ENCODE measurements at places on chromosomes 7 and 10. TPM values are rescaled to one million over a fixed set of nuclear protein-coding genes. Genes with fewer than 3 reads are reported as not detected.

GRCh38 chr10:46216836-46217751, 69.7 kb upstream of the ANTXRL start:
- no peak for DNase-seq

- no peak for DNase-seq
These were observed 1.9 kb downstream of the SLC29A4 start for GRCh38 chr7:5284304-5285281.

GRCh38 chr7:157686285-157686894, 349.6 kb downstream of the DNAJB6 start:
- DNase-seq = no peak

PIP gene
- total RNA-seq = not detected

STOX1 gene
- 0.21 TPM for total RNA-seq

AIMP2 gene
- 103 TPM for total RNA-seq

DNA sequence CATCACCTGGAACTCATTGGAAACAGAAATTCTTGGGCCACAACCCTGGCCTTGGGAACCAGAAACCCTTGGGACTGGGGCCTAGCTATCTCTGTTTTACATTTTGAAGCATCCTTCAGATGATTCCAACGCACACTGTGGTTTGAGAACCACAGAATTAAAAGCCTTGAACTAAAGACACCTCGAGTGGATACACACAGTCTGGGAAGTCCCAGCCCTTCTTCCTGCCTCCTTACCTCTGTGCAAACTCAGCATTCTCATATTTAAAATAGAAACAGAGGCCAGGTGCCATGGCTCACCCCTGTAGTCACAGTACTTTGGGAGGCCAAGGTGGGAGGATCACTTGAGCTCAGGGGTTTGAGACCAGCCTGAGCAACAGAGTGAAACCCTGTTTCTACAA, 12.9 kb downstream of the NPFFR1 start:
- no peak for DNase-seq

CALHM1 gene
- not detected for total RNA-seq

PON1 gene
- not detected for total RNA-seq

DNA sequence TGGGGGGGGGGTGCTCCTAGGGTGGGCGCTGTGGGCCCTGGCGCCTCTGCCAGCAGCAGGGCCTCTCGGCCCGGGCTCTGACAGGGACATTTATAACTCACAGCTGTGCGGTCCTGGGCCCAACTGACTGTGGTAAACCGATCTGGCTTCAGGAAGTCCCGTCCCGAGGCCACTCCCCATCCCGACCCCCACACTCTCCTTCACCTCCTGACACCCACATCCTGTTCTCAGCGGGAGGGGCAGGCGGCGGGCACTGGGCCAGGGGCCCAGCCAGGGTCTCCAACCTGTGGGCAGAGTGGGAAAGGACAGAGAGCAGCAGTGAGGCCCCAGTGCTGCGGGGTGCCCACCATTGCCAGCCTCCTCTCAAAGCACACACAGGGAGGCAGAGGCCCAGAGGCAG, 69.1 kb downstream of the ZMIZ1 start:
- DNase-seq = no peak

GRCh38 chr7:99002148-99002826, 124.0 kb downstream of the TRRAP start:
- DNase-seq = no peak

DNA sequence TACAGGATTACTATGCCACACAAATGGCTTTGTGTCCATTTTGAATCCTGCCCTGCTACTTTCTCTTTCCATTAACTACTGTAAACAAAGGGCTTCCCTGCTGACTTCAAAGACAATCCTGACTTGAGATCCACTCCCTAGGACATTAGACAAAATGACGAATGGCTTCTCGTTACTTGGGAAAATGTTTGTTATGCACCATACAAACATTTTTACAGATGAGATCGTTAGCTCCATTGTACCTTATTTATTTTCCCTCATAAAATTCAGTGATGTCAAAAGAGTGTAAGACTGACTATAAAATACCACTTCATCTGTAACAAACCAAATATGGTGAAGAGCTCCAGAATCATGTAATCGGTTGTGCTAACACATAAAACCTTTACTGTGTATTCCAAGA, 121.8 kb downstream of the CD36 start:
- no peak for DNase-seq

APBB1IP gene
- total RNA-seq = 0.07 TPM

CREB5 gene
- total RNA-seq = 27.9 TPM

DNA sequence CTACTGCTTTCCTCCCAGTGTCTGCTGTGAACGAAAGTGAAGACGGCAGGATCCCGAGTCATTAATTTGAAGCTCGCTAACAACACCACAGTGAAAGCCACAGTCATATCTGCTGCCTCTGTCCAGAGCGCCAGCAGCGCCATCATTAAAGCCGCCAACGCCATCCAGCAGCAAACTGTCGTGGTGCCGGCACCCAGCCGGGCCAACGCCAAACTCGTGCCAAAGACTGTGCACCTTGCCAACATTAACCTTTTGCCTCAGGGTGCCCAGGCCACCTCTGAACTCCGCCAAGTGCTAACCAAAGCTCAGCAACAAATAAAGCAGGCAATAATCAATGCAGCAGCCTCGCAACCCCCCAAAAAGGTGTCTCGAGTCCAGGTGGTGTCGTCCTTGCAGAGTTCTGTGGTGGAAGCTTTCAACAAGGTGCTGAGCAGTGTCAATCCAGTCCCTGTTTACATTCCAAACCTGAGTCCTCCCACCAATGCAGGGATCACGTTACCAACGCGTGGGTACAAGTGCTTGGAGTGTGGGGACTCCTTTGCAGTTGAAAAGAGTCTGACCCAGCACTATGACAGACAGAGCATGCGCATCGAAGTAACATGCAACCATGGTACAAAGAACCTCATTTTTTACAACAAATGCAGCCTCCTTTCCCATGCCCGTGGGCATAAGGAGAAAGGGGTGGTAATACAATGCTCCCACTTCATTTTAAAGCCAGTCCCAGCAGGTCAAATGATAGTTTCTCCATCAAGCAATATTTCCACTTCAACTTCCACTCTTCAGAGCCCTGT, 94.8 kb upstream of the KCNMA1 start:
- no peak for DNase-seq

CRHR2 gene
- total RNA-seq = not detected

DNA sequence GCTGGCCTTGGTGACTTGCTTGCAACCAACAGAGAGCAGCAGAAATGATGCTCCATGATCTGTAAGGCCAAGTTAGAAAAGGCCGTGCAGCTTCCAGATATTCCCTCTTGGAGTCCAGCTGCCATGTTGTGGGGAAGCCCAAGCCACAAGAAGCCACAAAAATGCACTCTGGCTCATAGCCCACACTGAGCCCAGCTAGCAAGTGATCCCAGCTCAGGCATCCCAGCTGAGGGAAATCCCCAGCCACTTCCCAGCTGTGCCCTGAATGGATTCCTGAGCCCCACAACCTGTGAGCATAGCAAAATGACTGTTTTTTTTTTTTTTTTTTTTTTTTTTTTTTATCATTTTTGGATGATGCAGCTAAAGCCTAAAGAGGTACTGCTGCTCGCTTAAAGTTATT, 11.1 kb upstream of the SDK1 start:
- peak; percentile 52 for DNase-seq

CCDC126 gene
- 18.0 TPM for total RNA-seq

DNA sequence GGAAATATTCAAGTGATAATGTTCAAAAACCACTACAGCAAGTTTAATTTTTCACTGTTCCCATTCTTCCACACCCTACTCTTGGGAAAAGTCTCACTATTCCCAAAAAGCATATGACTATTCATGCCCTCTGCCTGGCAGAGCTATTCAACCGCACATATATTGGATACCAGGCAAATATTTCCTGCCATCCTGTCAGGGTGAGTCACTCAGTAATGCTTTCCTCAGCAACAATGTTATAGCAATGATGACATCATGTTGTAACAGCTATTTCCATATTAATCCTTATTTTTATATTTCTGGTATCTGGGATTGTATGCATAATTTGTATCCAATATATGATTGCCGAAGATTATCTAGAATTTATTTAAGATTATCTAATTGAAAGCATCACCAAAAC, 114.0 kb upstream of the PLXDC2 start:
- no peak for DNase-seq

DNA sequence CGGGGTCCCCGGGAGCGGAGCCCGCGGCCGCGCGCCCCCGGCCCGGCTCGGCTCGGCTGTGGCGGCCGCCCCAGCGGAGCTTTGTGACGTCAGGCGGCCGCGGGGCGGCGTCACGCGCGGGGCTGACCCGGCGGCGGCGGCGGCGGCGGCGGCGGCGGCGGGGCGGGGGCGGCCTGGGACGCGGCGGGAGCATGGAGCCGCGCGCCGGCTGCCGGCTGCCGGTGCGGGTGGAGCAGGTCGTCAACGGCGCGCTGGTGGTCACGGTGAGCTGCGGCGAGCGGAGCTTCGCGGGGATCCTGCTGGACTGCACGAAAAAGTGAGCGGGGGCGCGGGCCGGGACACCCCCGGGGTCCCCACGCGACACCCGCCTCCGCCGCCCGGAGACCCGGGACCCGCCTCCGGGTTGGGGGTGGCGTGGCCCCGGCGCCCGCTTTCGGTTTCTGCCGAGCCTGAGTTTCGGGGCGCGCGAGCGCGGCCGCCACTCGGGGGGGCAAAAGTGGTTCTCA, at the start of gene PWWP2B:
PWWP2B (plus strand) TSS at position 165 of the 506 bp plus-strand sequence; CDS start at position 192, 27 bp downstream.
- no peak for DNase-seq

GDF2 gene
- total RNA-seq = not detected

DNA sequence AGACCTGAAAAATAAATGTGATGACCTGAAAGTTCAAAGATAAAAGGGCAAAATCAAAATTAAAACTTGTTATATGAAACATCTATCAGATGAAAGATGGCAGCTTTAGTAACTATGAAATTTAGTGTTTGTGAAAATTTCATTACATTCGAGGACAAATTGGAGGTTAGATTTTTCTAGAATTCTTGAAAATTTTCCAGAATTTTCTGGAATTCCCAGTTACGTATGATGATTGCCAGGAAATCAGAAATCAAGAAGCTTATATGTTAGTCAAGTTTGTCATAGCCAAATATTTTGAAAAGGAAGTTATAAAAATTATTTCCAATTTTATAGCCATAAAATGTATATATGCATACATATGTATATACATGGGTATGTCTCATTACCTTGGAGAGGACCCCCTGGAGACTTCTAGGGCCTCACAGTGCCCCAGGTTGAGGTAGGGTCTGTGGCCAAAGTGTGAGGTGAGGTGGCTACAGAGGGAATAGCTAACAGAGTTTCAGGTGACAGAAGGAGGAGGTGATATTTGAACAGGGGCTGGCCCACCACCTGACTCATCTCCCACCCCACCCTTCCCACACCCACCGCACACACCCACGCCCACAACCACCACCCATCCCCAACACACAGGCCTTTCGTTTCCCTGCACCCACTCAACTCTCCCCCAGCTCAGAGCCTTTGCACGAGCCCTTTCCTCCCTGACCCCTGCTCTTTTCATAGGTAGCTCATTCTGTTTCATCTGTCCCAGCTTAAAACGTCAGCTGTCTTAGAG, 21.5 kb downstream of the C10orf105 start:
- DNase-seq = no peak

- no peak for DNase-seq
These were observed 65.8 kb downstream of the ENTPD1 start for GRCh38 chr10:95821720-95822119.

- no peak for DNase-seq
These were observed 178.6 kb upstream of the INHBA start for GRCh38 chr7:41881331-41882130.

- no peak for DNase-seq
These were observed 63.5 kb upstream of the ZRANB1 start for GRCh38 chr10:124878457-124878739.

- no peak for DNase-seq
These were observed 37.2 kb upstream of the PCBD1 start for GRCh38 chr10:70925377-70926225.

DNA sequence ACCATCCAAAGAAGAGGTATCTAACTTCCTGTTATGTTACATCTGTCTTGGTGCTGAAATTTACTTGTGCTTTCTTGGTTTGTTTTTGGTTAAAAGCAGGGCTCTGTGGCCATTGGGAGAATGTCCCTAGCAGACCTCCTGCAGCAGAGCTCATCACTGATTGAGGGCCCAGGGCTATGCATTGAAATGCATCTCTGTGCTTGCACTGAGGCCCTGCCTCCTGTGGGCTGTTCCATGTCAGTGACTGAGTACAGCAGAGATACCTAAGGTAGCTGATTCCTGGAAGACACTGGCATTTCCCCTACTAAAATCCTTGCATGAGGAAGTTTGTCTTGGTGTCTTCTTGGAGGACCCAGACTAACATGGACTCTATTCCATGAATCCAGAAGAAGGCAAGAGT, 213.9 kb downstream of the FRMD4A start:
- no peak for DNase-seq

- DNase-seq = no peak
These were observed 4.8 kb upstream of the ADRB1 start for GRCh38 chr10:114038819-114039218.

GRCh38 chr10:128382225-128382624, 256.0 kb upstream of the MKI67 start:
- DNase-seq = no peak

GRCh38 chr7:107046491-107047259, 2.2 kb downstream of the PRKAR2B start:
- DNase-seq = no peak

- no peak for DNase-seq
These were observed 106.9 kb upstream of the RHEB start for GRCh38 chr7:151626422-151627115.

ZNF467 gene
- 0.48 TPM for total RNA-seq

- DNase-seq = no peak
These were observed 150.0 kb downstream of the DNAJB9 start for GRCh38 chr7:108719631-108720030.

GRCh38 chr10:24872790-24873182, 79.6 kb downstream of the PRTFDC1 start:
- no peak for DNase-seq

TMEM273 gene
- total RNA-seq = 6.3 TPM

ASB10 gene
- total RNA-seq = not detected

GRCh38 chr10:5631936-5632335, 34.5 kb downstream of the ASB13 start:
- DNase-seq = no peak

DNA sequence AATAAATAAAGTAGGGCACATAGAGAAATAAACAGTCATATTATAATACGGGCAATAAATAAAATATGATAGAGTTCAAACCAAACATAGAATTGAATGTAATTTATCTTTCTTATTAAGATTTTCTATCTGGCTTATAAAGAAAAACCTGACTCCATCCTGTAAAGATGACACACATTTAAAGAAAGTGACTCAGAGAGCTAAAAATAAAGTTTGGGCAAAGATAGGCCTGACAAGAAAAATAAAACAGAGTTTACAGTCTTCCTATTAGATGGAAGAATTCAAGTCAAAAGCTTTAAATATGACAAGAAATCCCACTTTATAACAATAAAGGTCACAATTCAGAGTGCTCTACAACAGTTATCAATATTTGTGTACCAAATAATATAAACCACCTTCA, 580.6 kb downstream of the PHTF2 start:
- DNase-seq = no peak
